ENCODE measurements at places on chromosomes 4 and X. TPM values are rescaled to one million over a fixed set of nuclear protein-coding genes. Genes with fewer than 3 reads are reported as not detected.

GRCh38 chr4:23924556-23924955 lies 34.7 kb upstream of the PPARGC1A start:
- H3K27me3 ChIP-seq, result no peaks in the 10 kb centered on the region
- no peak for DNase-seq
- no peak overlapping the region for H3K27ac ChIP-seq
- H3K4me3 ChIP-seq, result no peak overlapping the region
- H3K36me3 ChIP-seq, result peaks cover 5% of the 10 kb centered on the region
- H3K4me1 ChIP-seq, result no peaks in the 10 kb centered on the region

GRCh38 chr4:174210354-174210753 lies 73.1 kb downstream of the FBXO8 start:
- no peaks in the 10 kb centered on the region for H3K36me3 ChIP-seq
- H3K4me1 ChIP-seq, result peaks cover 22% of the 10 kb centered on the region
- H3K4me3 ChIP-seq, result no peak overlapping the region
- peaks cover 54% of the 10 kb centered on the region for H3K27me3 ChIP-seq
- DNase-seq, result no peak

DNA sequence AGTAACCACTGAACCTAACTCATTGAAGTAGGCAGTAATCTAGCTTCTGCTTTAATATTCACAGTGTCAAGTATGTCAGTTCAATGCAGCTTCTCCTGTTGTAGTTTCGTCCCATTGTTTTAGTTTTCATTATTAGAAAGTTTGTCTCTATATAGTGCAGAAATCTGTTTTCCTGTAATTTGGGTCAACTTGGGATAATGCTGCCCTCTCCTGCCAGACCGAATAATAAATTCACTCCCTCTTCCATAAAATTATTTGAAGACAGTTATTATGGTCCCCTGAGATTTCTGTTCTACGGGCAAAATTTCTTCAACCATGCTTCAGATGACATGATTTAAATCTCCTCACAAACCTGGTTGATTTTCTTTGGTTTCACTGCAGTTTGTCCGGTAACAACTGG lies 4.6 kb upstream of the LUZP4 start:
- H3K27ac ChIP-seq, result no peak overlapping the region
- no peaks in the 10 kb centered on the region for H3K36me3 ChIP-seq
- no peaks in the 10 kb centered on the region for H3K4me1 ChIP-seq
- no peak overlapping the region for H3K4me3 ChIP-seq

DNA sequence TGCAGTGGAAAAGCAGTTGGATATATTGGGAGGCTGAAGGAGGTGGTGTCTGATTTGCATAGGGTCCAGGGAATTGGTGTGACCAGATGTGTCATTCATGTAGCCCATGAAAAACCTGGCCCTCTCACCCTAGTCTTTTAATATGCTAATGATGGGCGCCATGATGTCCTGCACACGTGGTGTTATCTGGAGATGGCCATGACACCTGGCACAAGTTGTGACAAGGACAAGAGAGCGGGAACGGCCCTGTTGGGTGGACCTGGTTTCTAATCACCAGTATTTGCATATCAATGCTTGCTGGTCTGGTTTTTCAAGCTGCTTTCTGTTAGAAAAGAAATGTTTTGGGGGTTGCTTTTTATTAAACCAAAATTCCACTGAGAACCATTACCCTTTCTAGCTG lies 87.4 kb downstream of the ZXDA start:
- no peaks in the 10 kb centered on the region for H3K27me3 ChIP-seq
- H3K36me3 ChIP-seq, result no peaks in the 10 kb centered on the region
- peaks cover 3% of the 10 kb centered on the region for H3K4me1 ChIP-seq
- H3K27ac ChIP-seq, result no peak overlapping the region
- no peak overlapping the region for H3K4me3 ChIP-seq

GRCh38 chr4:89322671-89323070 lies 15.1 kb upstream of the GPRIN3 start:
- H3K4me1 ChIP-seq, result peaks cover 18% of the 10 kb centered on the region
- no peak for DNase-seq
- no peaks in the 10 kb centered on the region for H3K36me3 ChIP-seq
- no peaks in the 10 kb centered on the region for H3K27me3 ChIP-seq
- no peak overlapping the region for H3K4me3 ChIP-seq

DNA sequence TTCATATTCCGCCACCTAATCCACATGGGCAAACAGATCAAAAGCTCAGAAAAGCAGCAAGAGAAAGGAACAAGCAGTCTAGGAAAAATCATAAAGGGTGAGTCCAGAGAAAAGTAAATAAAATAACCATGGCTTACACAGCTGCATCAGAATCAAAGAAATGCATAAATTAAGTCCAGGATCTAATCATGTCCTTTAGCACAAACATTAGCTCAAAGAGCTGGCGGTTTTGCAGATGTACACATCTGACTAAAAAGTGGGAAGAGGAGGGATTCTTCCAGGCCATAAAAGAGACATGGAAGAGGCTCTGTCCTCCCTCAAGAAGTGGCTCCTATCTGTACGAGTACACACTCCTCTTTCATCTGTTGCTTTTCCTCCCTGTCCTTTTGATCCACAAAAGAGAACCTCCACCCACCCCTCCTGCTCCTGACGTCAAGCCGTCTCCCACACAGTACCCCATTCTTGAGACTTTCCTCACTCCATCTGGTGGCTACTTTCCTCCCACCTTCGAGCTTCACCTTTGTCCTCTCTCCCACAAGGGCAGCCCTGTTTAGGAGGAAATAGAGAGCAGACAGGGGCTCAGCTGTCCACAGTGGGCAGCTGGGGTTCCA lies 92.5 kb downstream of the RASL11B start:
- no peak overlapping the region for H3K27ac ChIP-seq
- no peaks in the 10 kb centered on the region for H3K27me3 ChIP-seq
- peaks cover 3% of the 10 kb centered on the region for H3K4me1 ChIP-seq
- no peak for DNase-seq

GRCh38 chr4:105509714-105510113 lies 35.9 kb upstream of the PPA2 start:
- H3K36me3 ChIP-seq, result no peaks in the 10 kb centered on the region
- no peaks in the 10 kb centered on the region for H3K4me1 ChIP-seq
- H3K27me3 ChIP-seq, result peaks cover 17% of the 10 kb centered on the region
- H3K27ac ChIP-seq, result no peak overlapping the region

- peaks cover 3% of the 10 kb centered on the region for H3K27me3 ChIP-seq
Observed at GRCh38 chrX:135346975-135347374, 37.7 kb downstream of the ETDC start.

DNA sequence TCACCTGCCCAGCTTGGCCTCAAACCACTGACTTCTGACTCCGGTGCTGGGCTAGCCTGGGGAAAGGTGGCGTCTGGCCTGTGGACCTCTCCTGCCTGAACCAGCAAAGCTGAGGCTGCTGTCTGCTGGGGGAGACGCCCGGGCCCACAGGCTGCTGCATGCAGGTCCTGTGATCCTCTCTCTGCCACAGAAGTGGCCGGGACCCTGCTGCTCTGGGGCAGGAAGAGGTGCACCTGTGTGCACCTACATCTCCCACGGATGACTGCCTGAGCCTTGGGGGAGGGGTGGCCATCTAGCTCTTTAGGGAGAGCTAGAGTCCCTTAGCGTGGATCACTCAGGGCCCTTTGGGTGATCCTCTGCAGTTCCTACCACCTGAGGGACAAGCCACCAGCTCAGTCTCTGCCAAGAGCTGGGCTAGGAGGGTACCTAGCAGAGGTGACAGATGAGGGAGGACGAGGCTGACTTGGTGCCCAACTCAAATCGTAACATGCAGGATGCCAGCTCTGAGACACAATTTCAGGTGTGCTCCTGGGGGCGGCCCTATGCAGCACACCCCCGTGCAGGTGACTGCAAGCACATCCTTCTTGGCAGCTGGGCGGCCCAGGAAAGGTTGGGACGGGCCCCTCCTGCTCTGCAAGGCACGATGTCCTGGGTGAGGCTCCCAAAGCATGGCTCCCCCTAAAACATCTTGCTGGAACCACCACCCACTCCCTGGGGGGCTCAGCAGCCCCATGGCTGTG lies 22.5 kb downstream of the LETM1 start:
- no peaks in the 10 kb centered on the region for H3K27me3 ChIP-seq
- no peak for DNase-seq
- peaks cover 21% of the 10 kb centered on the region for H3K36me3 ChIP-seq
- no peak overlapping the region for H3K4me3 ChIP-seq
- H3K27ac ChIP-seq, result no peak overlapping the region

GRCh38 chr4:144213371-144213770 lies 72.9 kb upstream of the GYPA start:
- no peak overlapping the region for H3K27ac ChIP-seq
- H3K36me3 ChIP-seq, result no peaks in the 10 kb centered on the region
- H3K27me3 ChIP-seq, result no peaks in the 10 kb centered on the region

DNA sequence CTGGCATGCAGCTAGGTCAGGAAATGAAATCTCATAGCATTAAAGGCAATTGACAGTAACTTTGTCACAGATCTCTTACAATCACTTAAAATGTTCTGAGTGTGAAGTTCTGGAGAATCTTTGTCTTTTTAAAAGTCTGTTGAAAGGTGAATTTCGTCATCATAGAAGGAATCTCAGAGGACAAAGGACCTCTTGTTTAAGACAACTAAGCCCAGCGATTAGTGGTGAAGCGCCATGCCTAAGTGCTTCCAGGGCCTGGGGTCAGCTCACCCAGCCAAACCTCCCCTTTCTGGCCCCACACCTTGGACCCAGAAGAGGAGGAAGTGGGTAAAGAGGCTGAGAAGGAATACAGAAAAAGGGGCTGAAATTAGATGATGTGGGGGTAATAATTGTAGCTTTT lies 8.5 kb downstream of the FRMD7 start:
- H3K4me3 ChIP-seq, result no peak overlapping the region
- DNase-seq, result no peak
- H3K4me1 ChIP-seq, result no peaks in the 10 kb centered on the region

- H3K27me3 ChIP-seq, result no peaks in the 10 kb centered on the region
- no peak overlapping the region for H3K4me3 ChIP-seq
- no peaks in the 10 kb centered on the region for H3K36me3 ChIP-seq
- H3K27ac ChIP-seq, result no peak overlapping the region
- no peak for DNase-seq
Observed at GRCh38 chr4:173230062-173230461, 61.5 kb downstream of the GALNT7 start.

DNA sequence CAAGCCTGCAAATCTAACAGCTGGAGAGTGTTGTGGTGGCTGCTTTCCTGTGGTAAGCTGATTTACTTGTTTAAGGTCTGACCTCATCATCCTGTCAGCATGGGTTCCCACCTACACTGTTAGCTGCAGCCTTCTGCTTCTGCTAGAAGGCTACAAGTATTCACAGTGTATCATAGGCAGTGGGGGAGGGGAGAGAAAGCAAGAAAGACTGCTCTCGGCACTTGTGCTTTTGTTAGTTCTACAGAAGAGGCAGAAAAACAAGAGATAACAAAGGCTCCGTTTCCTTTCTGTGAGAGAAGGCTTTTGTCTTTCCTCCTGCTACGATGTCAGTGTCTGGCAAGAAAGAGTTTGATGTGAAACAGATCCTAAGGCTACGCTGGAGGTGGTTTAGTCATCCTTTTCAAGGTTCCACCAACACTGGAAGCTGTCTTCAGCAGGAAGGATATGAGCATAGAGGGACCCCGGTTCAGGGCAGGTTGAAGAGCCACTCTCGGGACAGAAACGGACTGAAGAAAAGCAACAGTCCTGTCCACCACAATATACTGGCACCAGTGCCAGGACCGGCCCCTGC lies at the start of gene KLHL4:
Gene KLHL4, plus strand, starts transcription at position 232 of the 571 bp plus-strand sequence. Its CDS starts 92 bp downstream, at position 324.
- no peak for DNase-seq
- H3K27me3 ChIP-seq, result no peaks in the 10 kb centered on the region
- no peak within 1 kb of the TSS for H3K4me3 ChIP-seq
- no peaks in the 10 kb centered on the region for H3K36me3 ChIP-seq
- no peaks in the 10 kb centered on the region for H3K4me1 ChIP-seq

- H3K4me3 ChIP-seq, result no peak overlapping the region
- H3K27ac ChIP-seq, result no peak overlapping the region
- H3K36me3 ChIP-seq, result no peaks in the 10 kb centered on the region
- no peak for DNase-seq
Observed at GRCh38 chr4:14620567-14621141, 381.6 kb upstream of the CPEB2 start.

- no peak overlapping the region for H3K27ac ChIP-seq
- H3K27me3 ChIP-seq, result no peaks in the 10 kb centered on the region
- no peaks in the 10 kb centered on the region for H3K36me3 ChIP-seq
Observed at GRCh38 chrX:12249997-12250396, 111.7 kb downstream of the FRMPD4 start.

DNA sequence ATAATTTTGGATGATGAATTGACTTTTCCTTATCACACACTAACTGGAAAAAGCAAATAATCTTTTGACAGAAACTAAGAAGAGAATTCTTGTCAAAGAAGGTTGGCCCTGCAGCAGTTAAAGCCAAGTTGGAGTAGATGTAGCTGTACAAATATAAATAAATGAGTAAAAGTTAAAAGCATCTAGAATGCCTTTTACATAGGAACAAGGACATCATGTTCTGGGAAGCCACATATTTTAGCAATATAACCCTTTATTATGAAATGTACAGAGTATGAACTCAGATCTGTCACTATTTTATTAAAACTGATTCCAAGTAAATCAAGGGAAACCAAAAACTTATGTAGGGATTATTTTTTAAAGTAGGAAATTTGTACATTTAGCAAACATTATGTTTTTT lies 269.4 kb upstream of the FAT4 start:
- no peak overlapping the region for H3K4me3 ChIP-seq
- H3K27ac ChIP-seq, result no peak overlapping the region
- no peak for DNase-seq
- no peaks in the 10 kb centered on the region for H3K27me3 ChIP-seq

- H3K36me3 ChIP-seq, result no peaks in the 10 kb centered on the region
- H3K27ac ChIP-seq, result no peak overlapping the region
- no peak for DNase-seq
- H3K27me3 ChIP-seq, result no peaks in the 10 kb centered on the region
- H3K4me1 ChIP-seq, result no peaks in the 10 kb centered on the region
Observed at GRCh38 chrX:25597551-25597950, 540.6 kb upstream of the MAGEB18 start.

DNA sequence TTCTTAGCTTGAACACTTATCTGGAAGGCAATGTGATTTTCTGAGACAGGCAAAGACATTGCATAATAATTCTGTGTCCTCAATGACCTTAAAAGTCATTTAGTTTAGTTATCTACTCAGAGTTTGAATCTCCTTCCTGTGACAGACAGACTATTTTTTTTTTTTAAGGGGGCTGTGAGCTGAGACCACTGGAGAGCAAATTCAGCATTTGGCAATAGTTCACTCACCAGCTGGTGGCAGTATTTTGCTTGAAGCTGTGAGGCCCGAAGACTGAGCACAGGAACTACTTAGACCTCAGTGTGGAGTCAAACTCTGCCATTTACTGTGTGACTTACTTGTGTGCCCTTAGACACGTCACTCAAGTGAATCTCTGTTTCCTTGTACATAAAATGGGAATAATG lies 22.9 kb upstream of the CPE start:
- no peaks in the 10 kb centered on the region for H3K36me3 ChIP-seq
- H3K27me3 ChIP-seq, result peaks cover 26% of the 10 kb centered on the region
- DNase-seq, result no peak
- H3K4me3 ChIP-seq, result no peak overlapping the region
- H3K4me1 ChIP-seq, result peaks cover 5% of the 10 kb centered on the region

The MAGEE2 gene
- total RNA-seq, result not detected

The CXXC4 gene
- not detected for total RNA-seq

The RAB33A gene
- total RNA-seq, result 25.4 TPM

The ADAMTS3 gene
- total RNA-seq, result not detected

The SSX2 gene
- total RNA-seq, result not detected

The CFAP47 gene
- total RNA-seq, result not detected

The CAPN6 gene
- not detected for total RNA-seq

The LPAR4 gene
- not detected for total RNA-seq

The L1CAM gene
- total RNA-seq, result 0.74 TPM

The SERPINA7 gene
- not detected for total RNA-seq

The STBD1 gene
- total RNA-seq, result 3.6 TPM

All from natural killer cell treated with Interleukin-12 subunit alpha and Interleukin-12 subunit beta and Interleukin-15 and Interleukin-18, amount 100 ng/mL, for 72 hours (primary cell).